Activated naive CD4-positive, alpha-beta T cell treated with anti-CD3 and anti-CD28 coated beads for 36 hours (primary cell): ENCODE measurements at places on chromosomes 16 and 17. TPM values are rescaled to one million over a fixed set of nuclear protein-coding genes. Genes with fewer than 3 reads are reported as not detected.

Gene KRT33A
- not detected for total RNA-seq

Gene KRT24
- not detected for total RNA-seq

Gene CHST4
- not detected for total RNA-seq

Gene FBXW10
- 0.10 TPM for total RNA-seq

Gene MYH11
- total RNA-seq, result not detected
